Natural killer cell treated with Interleukin-12 subunit alpha and Interleukin-12 subunit beta and Interleukin-15 and Interleukin-18, amount 100 ng/mL, for 72 hours (primary cell): ENCODE measurements at places on chromosomes 16 and 17. TPM values are rescaled to one million over a fixed set of nuclear protein-coding genes. Genes with fewer than 3 reads are reported as not detected.

- DNase-seq: no peak
Measured at GRCh38 chr17:72004011-72004427, 116.8 kb upstream of the SOX9 start.

- no peak for DNase-seq
Measured at GRCh38 chr17:42991471-42991870, 6.7 kb upstream of the RPL27 start.

DNA sequence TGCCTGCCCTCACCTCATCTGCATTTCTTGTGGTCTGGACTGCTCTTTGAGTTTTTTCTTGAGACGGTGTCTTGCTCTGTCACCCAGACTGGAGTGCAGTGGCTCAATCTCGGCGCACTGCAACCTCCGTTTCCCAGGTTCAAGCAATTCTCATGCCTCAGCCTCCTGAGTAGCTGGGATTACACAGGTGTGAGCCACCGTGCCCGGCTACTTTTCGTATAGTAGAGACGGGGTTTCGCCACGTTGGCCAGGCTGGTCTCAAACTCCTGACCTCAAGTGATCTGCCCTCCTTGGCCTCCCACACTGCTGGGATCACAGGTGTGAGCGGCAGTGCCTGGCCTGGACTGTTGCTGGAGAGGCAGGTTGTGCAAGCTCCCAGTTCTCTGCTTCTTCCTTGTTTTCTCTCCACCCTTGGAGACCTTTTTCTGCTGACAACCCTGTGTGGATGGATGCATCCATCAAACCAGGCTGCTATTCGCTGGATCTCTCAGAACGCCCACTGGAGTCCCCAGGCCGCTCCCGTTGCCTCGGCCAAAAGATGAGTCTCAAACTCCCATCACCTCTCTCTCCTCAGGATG is 22.7 kb upstream of the DBNDD1 start:
- DNase-seq: no peak

- DNase-seq: no peak
Measured at GRCh38 chr16:9978160-9978725, 204.0 kb downstream of the GRIN2A start.

GRCh38 chr16:80851831-80852230 is 47.4 kb upstream of the CDYL2 start:
- DNase-seq: no peak

DNA sequence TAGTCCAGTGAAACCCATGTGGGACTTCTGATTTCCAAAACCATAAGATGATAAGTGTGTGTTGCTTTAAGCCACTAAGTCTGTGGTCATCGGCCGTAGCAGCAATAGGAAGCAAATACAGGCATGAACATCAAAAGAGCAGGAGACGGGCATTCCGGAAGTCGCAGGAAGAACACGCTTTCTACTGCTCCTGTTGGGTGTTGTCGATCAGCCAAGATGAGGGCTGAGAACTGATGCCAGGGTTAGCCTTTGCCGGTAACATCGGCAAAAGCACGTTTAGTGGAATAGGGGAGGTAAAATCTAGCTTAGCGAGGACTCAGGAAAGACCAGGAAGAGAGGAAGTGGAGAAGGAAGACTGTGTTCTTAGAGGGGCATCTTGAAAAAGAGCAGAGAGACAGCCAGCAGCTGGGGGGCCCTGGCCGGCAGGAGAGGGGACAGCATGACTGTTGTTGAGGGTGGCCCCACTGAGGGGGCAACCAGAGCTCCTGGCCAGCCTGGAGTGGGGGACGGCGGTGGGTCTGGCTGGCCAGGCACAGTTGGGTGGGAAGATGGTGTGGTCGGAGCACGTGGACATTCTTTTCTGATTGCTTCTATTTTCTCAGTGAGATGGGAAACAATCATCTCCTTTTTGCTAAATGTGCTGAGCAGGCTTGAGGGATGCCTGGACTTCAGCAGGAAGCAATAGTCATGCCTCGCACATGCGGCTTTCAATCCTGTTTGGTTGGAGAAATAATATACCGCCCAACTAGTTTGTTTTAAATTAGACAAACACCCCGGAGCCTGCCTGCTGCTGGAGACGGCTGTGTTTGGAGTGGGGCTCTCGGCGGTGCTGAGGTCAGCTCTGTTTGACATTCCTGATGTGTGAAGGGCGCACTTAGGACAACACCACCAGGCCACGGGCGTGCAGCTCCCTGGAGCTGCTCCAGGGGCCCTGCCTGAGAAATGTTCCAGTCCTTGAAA is 109.9 kb downstream of the METRNL start:
- DNase-seq: peak; percentile 44

DNA sequence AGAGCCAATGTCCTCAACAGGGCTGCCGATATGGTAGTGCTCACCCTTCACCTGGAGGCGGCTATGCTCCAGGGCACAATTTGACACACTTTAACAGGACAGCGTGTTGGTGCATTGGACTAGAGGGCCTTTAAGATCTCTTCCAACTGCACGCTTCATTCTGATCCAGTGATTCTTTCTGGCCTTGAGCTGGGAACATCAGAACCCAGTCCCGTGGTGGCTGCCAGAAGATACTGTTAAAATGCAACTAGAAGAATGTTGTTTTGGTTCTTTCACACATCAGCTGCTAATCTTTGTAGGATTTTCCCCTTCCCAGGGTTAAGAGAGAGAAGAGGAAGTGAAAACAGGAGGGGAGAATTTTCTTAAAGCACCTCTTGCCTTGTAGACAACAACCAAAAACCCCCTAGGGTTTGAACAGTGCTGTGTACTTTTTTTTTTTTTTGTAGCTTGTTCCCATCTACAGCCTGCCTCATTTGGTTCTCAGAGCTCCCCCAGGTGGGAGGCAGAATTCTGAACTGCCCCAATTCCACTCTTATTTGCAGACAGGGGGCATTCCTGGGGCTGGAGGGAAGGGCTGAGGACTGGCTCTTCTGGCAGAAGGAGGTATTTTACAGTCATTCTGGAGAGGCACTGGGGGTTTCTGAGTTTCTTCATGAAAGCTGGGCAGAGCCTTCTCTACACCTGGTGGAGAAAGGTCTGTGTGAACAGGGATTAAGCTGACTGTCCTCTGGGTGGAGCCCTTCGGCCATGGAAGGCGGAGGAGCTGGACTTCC is 32.4 kb downstream of the SMARCE1 start:
- DNase-seq: no peak

- no peak for DNase-seq
Measured at GRCh38 chr17:40453881-40454612, 10.8 kb downstream of the IGFBP4 start.

DNA sequence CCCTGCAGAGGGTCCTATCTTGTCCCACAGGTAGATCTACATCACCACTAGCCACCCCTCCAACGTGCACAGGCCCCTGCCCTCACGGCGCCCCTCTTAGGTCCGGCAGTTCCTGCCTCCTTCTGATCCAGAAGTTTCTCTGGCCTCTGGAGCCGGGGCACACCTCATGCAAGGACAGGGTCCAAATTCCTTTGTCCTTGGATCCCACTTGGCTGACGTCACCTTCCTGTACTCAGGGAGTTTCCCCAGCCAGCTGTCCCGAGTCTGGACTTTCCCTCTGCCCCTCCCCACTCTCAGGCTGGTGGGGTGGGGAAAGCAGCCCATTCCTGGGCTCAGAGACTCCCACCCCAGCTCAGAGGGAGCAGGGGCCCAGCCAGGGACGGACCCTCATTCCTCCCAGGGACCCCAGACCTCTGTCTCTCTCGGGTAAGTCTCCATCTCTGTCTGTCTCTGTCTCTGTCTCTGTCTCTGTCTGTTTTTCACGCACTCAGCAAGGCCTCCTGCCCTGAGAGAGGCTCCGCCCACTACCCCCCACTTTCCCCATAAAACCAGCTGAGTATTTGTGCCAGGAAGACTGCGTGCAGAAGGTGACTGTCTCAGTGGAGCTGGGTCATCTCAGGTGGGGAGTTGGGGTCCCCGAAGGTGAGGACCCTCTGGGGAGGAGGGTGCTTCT is at the start of gene IL32:
TSS of gene IL32 (plus strand) at position 572 of the 673 bp plus-strand sequence. CDS start 172 bp downstream, outside the sequence.
- no peak for DNase-seq

- peak; percentile 88 for DNase-seq
Measured at GRCh38 chr16:18969050-18969854, 14.5 kb upstream of the TMC7 start.

GRCh38 chr16:28108590-28109247 is 45.2 kb upstream of the GSG1L start:
- no peak for DNase-seq

- no peak for DNase-seq
Measured at GRCh38 chr17:83007504-83008185, 71.8 kb upstream of the METRNL start.

DNA sequence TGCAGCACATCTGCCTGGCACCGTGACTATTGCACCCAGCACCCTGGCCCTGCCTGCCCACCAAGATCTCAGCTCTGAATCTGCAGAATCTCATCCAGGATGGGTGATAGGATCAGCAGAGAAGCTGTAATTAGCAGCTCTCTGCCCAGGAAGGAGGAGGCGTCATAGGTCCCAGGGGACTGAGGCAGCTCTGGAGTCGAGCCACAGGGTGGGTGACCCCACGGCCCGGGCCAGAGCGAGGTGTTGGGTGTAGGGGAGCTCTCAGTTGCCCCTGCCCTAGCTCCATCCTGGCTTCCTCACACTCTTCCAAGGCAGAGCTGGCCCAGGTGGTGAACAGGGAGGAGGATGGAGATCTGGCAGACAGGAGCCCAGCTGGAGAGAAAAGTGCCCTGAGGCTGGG is 18.2 kb upstream of the FAM83G start:
- DNase-seq: no peak

GRCh38 chr17:62854098-62854680 is 46.1 kb upstream of the MARCHF10 start:
- no peak for DNase-seq

- DNase-seq: no peak
Measured at GRCh38 chr16:80591071-80591915, 50.5 kb downstream of the DYNLRB2 start.

DNA sequence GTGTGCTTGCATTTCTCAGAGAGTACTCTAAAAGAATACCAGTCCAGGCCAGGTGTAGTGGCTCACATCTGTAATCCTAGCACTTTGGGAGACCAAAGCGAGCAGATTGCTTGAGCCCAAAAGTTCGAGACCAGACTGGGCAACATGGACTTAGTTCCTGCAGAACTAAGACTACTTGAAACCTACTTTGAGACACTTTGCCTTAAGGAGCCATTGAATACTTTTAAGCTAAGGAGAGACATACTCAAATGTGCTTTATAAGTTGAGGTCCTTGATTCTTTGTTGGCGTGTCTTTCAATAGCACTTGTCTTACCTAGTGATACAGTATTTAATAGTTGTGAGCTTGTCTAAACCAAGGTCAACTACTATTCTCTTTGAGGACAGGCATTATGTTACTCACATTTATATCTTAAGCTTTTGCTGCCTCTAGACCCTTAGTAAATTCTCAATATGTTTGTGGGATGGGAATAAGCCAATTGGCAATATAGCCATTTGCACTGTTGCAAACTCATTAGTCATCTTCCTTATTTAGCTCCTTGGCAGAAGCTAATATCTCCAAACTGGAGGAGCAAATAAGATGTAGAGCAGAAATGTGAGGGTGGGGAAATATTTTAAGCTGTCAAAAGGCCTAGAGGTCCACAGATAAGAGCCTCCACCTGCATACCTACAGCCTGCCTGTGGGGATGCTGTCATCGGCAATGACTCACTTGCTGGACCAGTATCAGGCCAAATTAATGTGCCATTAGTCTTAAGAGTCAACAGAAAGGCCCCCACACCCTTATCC is 16.3 kb downstream of the SCPEP1 start:
- no peak for DNase-seq

DNA sequence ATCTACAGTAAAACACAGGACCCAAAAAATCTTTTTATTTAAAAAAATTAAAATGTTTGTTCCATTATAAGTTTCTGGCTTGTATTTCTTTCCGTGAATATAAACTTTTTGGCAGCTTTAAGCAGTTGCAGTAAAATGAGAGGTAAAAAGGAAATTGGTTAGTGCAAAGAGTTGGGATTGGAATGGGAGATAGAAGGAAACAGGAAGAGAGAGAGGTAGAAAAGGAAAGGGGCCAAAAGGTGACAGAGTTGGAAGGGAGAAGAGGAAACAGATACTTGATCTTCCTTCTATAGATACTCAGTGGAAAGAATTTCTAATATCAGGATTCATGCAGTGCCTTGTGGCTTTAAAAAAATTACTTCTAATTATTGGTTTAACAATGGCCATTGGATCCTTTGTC is 63.5 kb downstream of the NQO1 start:
- DNase-seq: no peak

GRCh38 chr16:72199761-72200337 is 27.9 kb upstream of the PMFBP1 start:
- no peak for DNase-seq

DNA sequence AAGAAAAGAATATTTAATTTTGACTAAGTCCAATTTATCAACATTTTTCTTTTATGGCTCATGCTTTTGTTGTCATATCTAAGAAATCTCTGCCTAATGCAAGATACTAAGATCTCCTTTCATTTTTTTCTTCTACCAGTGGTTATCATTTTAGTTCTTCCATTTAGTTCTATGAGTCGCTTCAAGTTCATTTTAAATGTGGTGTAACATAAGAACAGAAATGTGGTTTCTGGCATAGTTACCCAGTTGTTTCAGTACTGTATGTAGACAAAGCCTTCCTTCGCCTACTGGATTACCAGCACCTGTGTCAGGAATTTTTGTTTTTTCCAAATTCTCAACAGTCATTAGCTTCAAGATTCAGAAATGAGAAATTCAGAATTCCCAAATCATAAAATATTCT is 175.7 kb downstream of the PARN start:
- no peak for DNase-seq

GRCh38 chr17:68356520-68356919 is 65.2 kb downstream of the ARSG start:
- DNase-seq: peak; percentile 84

GRCh38 chr16:83338138-83338537 is 469.6 kb upstream of the HSBP1 start:
- DNase-seq: no peak

DNA sequence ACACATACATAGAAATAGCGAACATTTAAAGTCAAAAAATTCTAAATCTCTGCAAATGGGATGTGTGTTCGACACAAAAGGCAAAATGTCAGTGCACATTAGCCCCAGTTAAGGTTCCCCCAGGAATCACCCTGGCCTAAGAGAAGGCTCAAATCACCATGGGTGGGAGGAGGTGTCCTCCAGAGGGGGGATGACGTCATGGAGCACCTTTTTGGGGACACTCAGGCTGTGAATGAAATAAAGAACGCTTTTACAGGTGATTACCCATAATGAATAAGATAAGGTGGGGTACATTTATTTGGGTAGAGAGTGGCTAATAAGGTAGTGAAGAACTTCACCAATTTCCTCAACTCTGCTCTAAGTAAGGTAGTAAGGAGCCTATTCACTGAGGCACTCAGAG is 26.4 kb downstream of the WNT3 start:
- no peak for DNase-seq

The NTHL1 gene
- total RNA-seq: 12.6 TPM

The KRT27 gene
- not detected for total RNA-seq

The CD300LF gene
- total RNA-seq: 2.2 TPM

The ANKRD40CL gene
- total RNA-seq: not detected

The SLC9A5 gene
- 5.9 TPM for total RNA-seq

The ERN2 gene
- not detected for total RNA-seq
